ENCODE measurements at places on chromosomes 4 and X. TPM values are rescaled to one million over a fixed set of nuclear protein-coding genes. Genes with fewer than 3 reads are reported as not detected.

Gene GPR119
- total RNA-seq: not detected

Gene SPANXC
- not detected for total RNA-seq

Gene CYLC1
- not detected for total RNA-seq

Gene REELD1
- total RNA-seq: not detected

Gene RPS6KA6
- 0.37 TPM for total RNA-seq

Gene SLC49A3
- total RNA-seq: 12.6 TPM
